ENCODE measurements at places on chromosomes 7 and 10. TPM values are rescaled to one million over a fixed set of nuclear protein-coding genes. Genes with fewer than 3 reads are reported as not detected.

Gene GCC1
- total RNA-seq, result 13.6 TPM

Gene OR9A2
- total RNA-seq, result 0.69 TPM

Gene PTPRZ1
- 319 TPM for total RNA-seq

Gene LIPJ
- 1.6 TPM for total RNA-seq

Gene HYAL4
- not detected for total RNA-seq

Gene CCDC3
- total RNA-seq, result 16.6 TPM

Gene CDNF
- 1.6 TPM for total RNA-seq

Gene SMKR1
- total RNA-seq, result 6.7 TPM

Gene DIP2C
- 46.4 TPM for total RNA-seq

Gene IDI1
- 156 TPM for total RNA-seq

Gene HOXA1
- total RNA-seq, result not detected

Gene SPDYE18
- not detected for total RNA-seq

Gene TMEM176A
- 1.2 TPM for total RNA-seq

Gene ZFAND2A
- 28.6 TPM for total RNA-seq

Gene TAS2R4
- 4.4 TPM for total RNA-seq

Gene BLNK
- total RNA-seq, result 0.23 TPM

Gene XRCC2
- total RNA-seq, result 4.6 TPM

Measured in diencephalon (tissue), 1 donor.